ENCODE measurements at places on chromosomes 1 and 21.
A peak's percentile ranks its signal among the peaks of the same experiment; 100 is the strongest.

GRCh38 chr1:50971748-50972305 is 1.8 kb downstream of the CDKN2C start:
- DNase-seq, result no peak

- no peak for DNase-seq
Measured at GRCh38 chr1:90370686-90371447, 346.2 kb downstream of the BARHL2 start.

DNA sequence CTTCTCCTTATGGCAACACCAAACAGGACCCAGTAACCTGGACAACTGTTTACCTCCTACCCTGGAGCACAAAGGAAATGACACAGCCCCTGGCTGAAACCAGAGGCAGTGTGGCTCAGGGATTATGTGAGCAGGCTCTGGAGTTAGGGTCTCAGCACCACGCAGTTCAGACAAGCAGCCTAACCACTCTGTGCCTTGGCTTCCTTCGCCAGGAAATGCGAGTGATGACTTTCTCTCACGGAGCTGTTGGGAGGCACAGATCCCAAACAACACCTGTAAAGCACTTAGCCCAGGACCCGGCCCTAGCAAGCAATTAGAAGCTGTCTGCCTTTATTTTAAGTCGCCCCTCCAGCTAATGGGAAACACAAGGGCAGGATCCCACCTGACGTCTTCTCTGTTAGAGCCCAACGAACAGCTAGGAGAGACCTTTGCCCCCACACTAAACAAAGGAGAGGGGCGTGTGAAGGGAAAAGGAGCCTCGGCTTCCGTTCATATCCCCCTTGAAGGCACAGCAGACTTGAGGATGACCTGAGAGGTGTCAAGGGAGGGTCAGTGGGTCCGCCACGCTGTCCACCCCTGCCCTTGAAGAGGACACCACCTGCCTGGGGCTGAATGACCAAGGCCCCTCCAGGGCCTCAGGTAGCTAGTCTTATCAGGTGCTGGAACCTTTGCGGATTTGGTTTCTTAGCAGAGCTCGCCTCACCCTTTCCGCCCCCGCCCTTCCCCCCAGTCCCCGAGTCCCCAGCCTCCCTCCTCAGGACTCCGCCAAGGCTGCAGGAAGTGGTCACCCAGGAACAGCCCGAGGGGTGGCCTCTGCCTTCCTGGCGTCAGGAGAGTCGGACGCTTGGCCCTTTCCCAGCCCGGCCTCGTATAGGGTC is 860 bp downstream of the TMEM63A start:
- peak; percentile 89 for DNase-seq

GRCh38 chr1:77303387-77303786 is 21.6 kb downstream of the AK5 start:
- DNase-seq, result no peak

DNA sequence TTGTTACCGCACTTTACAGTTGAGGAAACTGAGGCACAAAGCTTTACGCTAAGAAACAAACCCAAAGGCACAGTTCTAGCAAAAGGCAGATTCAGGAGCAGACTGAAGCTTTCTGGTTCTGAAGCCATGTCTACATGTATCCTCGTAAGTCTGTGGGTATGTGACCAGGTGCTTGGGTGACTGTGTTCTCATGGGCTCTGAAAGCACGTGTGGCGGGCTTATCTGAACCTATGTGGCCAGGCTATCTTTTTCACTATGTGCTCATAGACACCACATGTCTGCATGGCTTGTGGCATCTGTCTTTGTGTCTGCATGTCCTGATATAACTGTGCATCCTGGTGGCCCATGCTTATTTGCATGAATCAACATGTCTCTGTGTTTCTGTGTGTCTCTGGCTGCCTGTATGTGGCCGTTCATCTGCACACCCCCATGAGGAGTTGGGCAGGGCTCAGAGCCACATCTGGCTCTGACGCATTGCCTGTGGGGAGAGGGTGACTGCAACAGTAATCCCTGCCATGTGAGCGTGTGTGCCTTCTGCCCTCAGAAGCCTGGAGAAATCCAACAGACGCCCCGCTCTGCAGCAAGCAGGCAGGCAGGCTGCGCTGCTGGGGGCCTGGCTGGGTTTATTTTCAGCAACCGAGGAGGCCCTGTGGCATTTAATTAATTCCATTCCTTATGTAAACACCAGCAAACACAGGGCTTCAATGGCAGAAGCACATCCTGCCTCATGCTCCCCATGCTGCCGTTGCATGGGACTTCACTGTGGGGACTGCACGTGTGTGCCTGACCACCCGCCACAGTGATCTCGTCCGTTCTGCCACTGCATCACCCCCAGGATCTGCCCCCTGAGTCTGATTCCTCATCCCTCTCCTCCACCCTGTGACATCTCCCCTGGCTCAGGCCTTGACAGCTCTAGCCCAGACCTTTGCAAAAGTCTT is 115.4 kb downstream of the TRABD2B start:
- DNase-seq, result no peak

DNA sequence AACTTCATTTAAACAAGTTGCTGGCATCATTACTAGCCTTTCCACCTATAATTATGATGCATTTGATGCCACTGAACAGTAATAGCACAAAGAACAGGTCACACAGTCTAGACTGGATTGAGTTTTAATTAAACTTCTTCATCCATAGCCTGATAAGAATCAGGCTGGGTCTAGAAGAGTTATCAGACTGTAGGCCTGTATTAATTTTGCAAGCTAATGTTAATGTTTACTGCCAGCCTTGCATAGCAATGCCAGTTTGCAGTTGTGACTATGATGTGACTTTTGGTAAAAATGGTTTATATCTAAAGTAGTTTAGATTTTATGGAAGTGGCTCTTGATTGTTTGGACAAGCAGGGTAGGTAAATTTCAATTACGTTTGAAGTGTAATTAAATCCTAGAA is 68.0 kb downstream of the PRKAA2 start:
- no peak for DNase-seq

GRCh38 chr1:90357995-90358394 is 359.1 kb downstream of the BARHL2 start:
- no peak for DNase-seq

- peak; percentile 56 for DNase-seq
Measured at GRCh38 chr21:15063081-15063813, 1.6 kb downstream of the NRIP1 start.

DNA sequence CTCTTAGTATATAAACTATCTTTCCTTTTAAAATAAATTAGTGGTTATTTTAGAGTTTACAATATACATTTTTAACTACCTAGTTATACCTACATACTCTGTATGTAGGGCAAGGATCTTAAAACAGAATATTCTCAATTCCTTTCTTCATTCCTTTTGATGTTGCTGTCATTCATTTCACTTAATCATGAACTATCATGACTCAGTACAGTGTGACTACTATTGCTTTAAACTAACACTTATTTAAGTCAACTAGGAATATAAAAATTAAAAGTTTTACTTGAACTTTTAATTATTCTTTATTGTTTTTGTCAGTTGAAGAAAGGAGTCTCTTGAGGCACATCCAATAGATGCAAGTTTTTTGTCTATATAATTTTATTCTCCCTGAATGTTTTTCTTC is 726.4 kb downstream of the BRINP3 start:
- DNase-seq, result no peak

DNA sequence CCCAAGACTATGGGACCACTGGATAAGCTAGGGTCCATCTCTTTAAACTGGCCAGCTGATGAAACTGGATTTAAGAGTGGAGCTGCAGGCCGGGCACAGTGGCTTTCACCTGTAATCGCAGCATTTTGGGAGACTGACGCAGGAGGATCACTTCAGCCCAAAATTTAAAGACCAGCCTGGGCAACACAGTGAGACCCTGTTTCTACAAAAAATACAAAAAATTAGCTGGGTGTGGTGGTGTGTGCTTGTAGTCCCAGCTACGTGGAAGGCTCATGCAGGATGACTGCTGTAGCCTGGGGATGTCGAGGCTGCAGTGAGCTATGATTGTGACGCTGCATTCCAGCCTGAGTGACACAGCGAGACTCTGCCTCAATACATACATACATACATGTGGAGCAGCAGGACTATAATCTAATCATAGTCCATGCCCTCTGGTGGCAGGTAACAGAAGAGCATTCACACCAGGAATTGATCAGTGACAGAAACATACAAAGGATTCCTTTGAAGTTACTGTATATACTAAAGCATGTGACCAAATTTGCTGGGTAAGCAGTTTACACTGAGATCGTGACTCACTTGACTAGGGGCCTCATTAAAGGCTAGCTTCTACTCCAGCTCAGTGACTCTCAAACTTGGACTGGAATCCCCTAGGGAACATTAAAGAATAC is 101.5 kb upstream of the SLFNL1 start:
- peak; percentile 28 for DNase-seq

DNA sequence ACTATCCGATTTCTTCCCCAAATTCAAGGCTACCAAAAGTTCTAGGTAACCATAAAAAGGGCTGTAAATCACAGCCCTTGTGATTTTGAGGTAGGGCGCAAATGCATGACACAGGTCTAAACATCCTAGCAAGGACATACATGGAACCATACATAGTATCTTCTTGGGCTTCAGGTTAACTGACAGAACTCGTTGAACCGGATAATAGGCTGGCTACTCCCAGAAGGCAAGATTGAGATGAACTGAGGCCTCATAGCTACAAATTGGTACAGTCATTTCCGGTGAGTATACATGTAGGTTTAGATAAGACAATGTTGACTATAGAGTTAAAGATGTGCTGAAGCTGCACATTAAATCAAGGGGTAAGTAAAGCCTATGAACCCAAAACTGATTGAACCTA is 27.3 kb upstream of the TP53BP2 start:
- DNase-seq, result no peak

GRCh38 chr1:57319165-57319564 is 104.7 kb downstream of the DAB1 start:
- DNase-seq, result no peak

- DNase-seq, result no peak
Measured at GRCh38 chr1:116904791-116905320, 4.9 kb upstream of the PTGFRN start.

GRCh38 chr21:34179204-34179935 is 106.0 kb downstream of the MRPS6 start:
- no peak for DNase-seq

GRCh38 chr1:162366671-162367070 is 10.0 kb downstream of the SPATA46 start:
- no peak for DNase-seq

GRCh38 chr1:113993072-113993471 is 13.8 kb downstream of the OLFML3 start:
- no peak for DNase-seq

DNA sequence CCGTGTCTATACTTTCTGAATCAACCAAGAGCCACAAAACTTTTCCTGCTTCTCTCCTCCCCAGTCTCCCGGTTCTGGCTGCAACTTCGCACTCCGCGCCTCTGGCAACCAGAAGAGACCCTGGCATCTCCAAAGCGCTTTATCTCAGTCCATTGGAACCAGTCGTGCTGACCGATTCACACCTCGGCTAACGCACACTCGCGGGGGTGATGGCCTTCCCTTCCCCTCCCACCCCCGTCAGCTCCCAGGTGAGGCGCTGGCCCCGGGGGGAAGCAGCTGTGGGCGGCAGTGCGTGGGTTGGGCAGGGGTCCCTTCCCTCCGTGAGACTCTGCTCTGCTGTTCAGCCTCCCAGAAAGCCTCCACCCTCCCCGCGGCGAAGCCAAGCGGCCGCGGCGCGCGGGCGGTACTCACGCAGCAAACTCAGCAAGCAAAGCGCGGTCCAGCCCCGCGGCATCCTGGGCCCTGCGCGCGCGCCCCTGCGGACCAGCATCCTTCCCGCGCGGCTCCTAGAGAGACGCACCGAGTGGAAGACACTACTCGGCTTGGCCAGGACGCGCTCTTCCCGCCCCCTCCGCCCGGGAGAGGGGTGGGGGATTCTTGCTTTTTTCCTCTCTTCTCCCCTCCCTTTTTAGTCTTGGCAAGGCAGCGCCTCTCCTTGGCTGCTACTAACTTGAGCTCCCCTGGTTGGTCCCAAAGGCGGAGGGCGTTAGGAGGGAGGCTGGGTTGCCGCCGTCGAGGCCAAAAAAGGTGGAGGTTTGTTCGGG is at the start of gene CD34:
CD34 (minus strand) TSS at position 535 of the 764 bp plus-strand sequence; CDS start at position 490, 45 bp downstream.
- peak; percentile 86 for DNase-seq

DNA sequence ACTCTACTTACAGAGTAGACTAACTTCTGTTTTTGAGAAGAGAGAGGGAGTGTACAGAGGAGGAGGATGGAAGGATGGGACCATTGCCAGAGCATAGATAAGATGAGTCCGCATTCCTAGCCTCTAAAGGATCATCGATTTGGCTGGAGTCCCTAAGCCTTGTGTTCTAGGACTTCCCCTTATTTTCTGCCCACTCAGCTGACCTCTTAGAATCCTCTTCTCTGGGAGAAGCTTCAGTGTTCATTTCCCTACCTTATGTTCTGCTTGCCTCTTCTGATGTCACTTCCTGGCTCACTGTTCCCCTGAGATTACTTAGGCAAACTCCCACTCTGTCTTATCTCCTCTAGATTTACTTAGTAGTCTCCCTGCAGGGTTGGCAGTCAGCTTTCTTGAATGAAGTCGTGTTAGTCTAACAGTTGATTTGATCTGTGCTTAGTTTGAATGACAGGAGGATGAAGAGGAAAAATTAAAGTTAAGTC is 156.7 kb downstream of the SYT2 start:
- no peak for DNase-seq

GRCh38 chr1:82299656-82300055 is 498.9 kb downstream of the ADGRL2 start:
- no peak for DNase-seq

- DNase-seq, result no peak
Measured at GRCh38 chr1:46558966-46559365, 7.5 kb upstream of the KNCN start.

GRCh38 chr1:32273391-32274208 is 18.3 kb upstream of the HDAC1 start:
- peak; percentile 46 for DNase-seq

DNA sequence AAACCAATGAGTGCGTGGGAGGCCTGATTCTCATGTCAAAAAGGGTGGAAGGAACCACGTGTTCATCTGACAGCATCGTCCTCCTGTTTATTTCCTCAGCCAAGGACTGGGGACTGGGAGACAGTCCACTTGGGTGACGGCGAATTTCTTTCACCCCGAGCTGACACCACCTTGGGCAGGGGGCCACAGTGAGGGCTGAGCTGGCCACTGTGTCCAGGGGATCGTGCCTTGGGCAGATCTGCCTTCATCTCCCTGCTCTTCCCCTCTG is 122.1 kb downstream of the SIM2 start:
- DNase-seq, result no peak

DNA sequence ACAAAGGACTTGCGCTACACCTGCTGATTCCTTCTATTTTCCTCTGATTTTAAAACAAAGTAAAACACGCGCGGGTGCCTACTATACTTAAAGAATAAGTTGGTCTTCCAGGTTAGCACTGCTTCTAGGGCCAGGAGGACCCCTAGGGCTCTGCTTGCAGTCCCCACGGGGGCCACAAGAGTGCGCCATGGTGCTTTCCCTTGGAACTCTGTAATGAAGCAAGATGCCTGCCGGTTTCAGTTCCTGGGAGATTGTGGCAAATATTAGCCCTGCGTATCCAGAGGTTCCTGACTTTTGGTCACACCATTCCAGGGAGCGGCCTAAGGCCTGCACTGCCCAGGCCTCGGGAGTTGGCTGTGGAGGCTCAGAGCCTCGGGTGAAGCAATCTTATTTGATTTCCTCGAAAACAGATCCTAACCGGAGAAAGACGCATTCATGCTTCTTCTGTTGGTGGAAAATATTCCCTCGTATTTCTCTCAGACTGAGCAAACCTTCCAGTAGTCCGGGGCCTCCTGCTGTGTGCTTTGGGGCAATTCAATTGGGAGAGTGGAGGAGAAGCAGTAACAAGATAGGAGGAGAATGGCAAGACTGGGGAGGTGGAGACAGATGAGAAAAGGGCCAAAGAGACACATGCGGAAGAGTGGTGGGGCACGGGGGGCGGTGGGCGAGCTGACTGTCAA is 25.3 kb downstream of the ADAM30 start:
- peak; percentile 88 for DNase-seq
